ENCODE measurements at places on chromosomes 3 and 15. TPM values are rescaled to one million over a fixed set of nuclear protein-coding genes. Genes with fewer than 3 reads are reported as not detected.
A peak's percentile ranks its signal among the peaks of the same experiment; 100 is the strongest.

DNA sequence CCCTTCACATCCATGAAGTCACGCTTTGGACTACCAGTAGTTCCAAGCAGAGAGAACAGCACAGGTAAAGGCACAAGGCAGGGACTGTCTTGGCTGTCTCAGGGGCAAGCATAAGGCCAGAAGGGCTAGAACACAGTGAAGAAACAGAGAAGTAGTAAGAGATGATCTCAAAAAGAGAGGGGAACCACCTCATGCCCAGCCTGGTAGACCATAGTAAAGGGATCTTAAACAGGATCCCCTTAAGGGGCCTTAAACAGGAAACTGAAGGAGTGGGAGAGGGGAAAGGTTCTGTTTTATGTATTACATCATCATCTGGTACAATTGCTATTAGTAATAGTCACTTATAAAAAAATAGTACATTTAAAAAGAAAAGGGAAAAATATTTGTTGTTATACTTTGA, 25.8 kb downstream of the P2RY1 start:
- DNase-seq = no peak

DNA sequence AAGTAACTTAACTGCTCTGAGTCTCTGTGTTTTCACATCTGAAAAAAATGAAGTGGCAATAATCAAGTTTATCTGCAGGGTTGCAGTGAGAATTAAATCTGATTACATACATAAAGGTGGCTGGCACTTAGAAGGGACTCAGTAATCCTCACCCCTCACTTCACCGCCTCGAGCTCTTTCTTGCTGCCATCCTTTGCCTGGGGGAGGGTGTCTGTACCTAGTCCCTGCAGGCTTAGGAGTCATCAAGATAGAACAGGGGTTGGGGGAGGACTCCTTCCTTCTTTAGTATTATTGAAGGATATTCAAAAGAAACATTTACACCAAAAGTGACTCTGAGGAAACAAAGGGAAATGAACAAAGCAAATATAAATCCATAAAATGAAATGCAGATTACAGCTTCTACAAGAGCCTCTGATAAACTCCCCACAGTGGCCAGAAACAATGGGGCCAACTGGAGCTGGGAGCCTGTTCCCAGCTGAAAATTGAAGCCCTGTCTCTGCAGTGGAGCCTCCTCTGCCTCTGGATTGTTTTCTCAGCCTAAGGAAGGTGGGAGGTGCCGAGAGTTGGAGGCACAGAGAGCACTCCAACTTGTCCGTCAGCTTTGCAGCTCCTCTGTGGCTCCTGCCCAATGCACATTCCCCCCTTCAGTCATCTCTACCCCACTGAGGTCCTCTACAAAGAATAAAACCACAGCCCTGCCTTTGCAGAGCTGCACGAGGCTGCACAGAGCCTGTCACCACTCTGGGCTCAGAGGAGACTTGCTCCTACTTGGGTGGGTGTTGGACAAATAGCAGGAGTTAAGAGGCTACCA, 41.8 kb downstream of the CRYGS start:
- DNase-seq = peak; percentile 45

- no peak for DNase-seq
Observed at GRCh38 chr3:126040386-126040785, 43.5 kb downstream of the SLC41A3 start.

DNA sequence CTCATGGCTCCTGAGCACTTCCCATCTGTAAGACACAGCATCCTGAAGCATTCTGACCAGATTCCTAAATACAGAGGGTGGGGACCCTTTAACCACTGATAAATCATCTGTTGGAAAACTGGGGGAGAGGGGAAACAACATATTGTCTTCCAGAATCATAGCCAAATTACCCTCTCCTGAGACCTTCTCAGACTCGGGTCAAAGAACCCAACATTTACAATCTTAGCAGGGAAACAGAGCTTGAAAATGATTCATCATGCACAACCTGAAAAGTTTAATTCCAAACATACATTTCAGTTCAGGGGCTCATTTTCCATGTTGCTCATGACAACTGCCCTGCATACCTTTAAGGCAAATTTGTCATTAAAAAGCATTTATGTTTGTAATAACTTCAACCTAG, 48.5 kb upstream of the TSPAN3 start:
- no peak for DNase-seq

DNA sequence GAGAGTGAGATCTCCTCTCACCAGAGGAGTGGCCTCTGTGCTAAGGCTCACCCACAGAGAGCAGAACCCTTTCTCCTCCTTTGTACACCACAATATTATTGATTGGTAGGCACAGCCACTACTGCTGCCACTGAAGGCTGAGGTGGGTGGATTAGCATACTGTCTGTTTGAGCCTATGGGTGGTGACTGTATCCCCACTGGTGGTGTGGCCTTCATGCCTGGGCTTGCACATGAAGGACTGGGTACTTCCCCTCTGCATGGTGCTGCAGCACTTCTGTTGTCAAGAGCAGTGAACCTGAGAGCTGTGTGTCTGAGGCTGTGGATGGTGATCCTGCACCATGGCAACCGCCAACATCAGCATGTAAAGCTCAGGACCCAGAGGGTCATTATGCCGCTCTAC, 35.7 kb upstream of the NECTIN3 start:
- no peak for DNase-seq

DNA sequence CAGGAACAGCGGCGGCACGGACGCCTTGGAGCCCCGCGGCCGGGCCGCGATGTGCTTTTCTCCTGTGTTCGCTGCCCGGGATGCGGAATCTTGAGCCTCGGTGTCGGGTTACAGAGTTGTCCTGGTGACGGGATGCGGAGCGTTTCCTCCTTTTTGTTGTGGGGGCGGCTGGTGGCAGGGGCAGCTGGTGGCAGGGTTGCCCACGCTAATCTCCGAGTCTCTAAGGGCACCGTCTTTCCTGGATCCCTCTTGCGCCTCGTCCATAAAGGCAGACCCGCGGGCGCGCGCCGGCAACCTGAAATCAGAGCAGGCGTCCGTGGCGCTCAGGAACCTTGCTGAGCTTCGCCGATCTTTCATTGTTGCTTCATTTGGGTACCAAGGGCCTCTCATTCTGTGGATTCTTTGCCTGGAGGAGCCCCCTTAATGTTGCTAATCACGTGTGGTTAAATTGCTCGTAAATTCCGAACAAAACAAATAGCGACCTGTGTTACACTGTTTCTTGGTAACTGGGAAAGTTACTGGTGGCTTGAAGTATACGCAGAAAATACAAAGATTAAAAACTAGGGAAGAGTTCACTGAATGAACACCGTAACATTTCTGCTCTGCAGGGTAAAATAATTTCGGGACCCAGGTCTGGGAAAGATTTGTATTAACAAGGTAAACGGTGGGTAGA, 844 bp upstream of the PFN2 start:
- DNase-seq = no peak

- no peak for DNase-seq
Observed at GRCh38 chr3:146491303-146491702, 21.9 kb upstream of the PLSCR2 start.

DNA sequence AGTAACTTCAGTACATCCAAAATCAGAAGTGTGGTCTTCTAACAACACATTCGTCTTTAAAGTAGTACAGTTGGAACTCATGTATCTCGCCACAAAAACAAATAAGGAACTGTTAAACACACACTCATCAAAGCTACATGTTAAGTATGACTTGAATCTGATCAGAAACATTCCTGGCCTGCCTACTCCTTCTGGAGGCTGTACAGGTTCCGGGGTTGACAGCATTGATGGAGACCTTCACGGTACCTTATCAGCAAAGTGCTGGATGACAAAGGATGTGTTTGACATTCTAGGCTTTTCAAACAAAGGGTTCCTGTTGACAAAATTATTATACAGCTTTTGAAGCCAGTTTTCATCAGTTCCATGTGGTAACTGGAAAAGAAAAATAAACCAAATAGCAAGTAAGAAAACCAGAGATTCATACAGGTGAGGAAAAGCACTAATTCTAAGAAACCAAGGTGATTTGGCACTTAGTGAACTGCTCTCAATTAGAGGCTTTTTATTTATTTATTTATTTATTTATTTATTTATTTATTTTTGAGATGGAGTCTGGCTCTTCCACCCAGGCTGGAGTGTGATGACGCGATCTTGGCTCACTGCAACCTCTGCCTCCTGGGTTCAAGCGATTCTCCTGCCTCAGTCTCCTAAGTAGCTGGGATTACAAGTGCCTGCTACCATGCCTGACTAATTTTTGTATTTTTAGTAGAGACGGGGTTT, 44.3 kb downstream of the MYO5C start:
- DNase-seq = no peak

- DNase-seq = no peak
Observed at GRCh38 chr3:188194332-188194731, 40.4 kb downstream of the LPP start.

DNA sequence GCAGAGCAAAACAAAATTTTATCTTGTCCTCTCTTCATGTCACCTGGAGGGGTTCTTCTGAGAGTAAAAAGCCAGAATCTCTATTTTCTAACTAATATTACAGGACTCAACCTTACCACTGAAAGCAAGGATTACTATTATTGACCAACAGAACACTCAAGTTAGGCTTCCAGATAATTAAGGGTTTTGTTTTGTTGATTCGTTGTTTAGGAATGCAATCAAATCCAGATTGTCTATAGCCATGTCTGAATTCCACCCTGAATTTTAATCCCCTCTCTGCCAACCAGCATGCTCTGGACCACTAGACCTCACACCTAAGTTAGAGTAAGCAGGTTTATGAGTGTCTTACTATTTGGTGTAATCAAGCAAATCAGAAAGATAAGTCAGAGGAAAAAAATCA, 90.7 kb downstream of the PEAK1 start:
- no peak for DNase-seq

- no peak for DNase-seq
Observed at GRCh38 chr15:96334705-96335410, 4.4 kb downstream of the NR2F2 start.

DNA sequence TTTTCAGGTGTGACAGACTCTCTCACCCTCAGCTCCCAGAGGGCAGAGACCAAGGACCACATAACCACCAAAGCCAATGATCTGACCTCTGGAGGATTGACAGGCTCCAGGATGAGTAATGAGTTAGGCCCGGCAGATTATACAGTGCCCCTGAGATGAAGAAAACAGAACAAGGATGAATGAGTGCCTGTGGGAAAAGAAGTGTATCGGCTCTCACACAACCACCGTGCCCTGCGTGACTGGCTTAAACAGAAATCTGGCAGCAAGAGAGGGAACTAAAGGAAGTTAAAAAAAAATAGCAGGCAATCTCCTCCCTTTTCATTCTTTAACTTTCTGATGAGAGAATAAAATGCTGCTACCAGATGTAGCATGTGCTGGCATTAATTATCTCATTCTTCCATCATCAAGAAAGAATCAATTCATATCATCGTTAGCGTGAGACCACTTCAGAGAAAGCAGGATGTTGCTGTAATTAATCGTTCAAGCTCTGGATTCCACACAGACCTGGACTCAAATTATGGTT, 227.5 kb upstream of the COL8A1 start:
- no peak for DNase-seq

DNA sequence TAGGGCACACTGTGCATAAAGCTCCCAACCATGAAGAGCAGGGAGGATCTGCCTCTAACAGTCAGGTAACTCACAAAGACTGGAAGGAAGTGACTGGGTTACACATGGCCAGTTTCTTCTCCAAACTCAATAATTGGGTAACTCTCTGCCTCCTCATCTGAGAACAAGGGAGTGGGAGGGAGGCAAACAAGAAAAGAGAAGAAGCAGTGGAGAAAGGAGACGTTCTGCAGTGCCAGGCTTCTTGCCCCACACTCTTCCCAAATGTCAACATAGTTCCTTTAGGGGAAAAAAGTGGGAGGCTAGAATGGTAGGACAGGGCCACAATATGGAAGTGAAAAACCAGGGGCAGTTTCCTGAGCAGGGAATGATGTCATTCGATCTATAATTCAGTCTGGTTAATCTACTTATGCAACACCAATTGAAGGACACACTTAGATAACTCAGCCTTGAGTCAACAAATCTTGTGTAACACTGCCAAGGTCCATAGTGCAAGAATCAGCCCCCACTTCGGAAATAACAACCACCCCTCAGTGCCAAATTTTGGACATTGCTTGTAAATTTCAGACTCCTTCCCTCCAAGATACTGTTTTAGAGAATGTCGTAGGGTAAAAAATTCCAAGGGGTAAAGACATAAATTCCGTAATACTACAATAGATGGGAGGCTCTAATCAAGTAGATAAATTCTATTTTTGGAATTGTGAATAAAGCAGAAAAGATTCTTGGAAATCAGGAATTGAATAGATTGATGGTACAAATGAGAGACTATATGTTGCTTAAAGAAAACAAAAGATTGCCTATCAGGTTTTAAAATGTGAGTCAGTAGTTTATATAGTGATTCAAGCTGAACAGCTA, 143.0 kb downstream of the LPP start:
- DNase-seq = no peak

- DNase-seq = no peak
Observed at GRCh38 chr15:78457101-78457500, 19.1 kb downstream of the IREB2 start.

- DNase-seq = no peak
Observed at GRCh38 chr3:179269152-179269707, 18.3 kb upstream of the KCNMB3 start.

DNA sequence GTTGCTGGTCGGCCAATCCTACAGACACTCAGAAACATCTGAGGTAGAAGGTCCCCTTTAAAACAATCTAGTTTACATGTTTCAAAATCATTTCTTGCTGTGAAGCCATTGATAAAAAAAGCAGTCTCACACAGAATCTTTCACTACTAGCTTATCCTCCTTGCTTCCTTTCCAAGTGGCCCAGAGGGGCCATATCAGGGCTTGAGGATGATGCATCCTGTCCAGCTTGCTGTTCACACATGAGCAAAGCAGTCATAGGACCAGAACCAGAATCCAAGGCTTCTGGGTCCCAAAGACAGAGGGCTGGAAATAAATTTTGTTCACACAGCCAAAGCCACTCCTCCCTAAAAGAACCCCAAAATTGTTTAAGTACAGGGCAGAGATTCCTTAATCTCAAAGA, 9.2 kb upstream of the LYZL4 start:
- DNase-seq = no peak

DNA sequence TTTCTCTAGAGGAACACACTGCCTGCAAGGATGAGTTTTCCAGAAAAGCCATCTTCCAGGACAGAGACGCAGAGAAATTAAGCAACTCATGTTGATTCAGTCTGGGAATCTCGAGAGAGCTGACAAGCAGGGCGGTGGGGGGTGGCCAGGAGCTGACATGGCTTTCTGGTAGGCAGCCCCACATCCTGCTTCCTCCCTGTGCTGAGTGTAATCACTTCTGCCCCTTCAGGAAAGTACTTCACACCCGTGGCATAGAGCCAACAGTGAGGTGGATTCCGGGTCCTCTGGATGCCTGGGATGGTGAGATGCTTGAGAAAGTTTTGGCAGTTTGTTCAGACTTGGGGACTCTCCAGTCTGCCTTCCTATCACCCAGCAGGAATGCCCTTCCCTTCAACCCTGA, 221.1 kb downstream of the SLCO3A1 start:
- no peak for DNase-seq

- no peak for DNase-seq
Observed at GRCh38 chr3:10873415-10873814, 57.4 kb downstream of the SLC6A11 start.

LRRIQ4 gene
- polyA plus RNA-seq = 0.14 TPM

SGO1 gene
- polyA plus RNA-seq = 6.9 TPM

OIP5 gene
- 41.7 TPM for polyA plus RNA-seq

PAK2 gene
- polyA plus RNA-seq = 13.1 TPM

PRKCD gene
- polyA plus RNA-seq = 23.9 TPM

DNASE1L3 gene
- not detected for polyA plus RNA-seq

SLC35G2 gene
- polyA plus RNA-seq = 2.4 TPM
